ENCODE measurements at places on chromosomes 12 and 14.

GRCh38 chr14:91834571-91834970 is 32.8 kb downstream of the TC2N start:
- H3K36me3 ChIP-seq: no peaks in the 10 kb centered on the region
- H3K4me1 ChIP-seq: peaks cover 35% of the 10 kb centered on the region
- H3K27me3 ChIP-seq: no peaks in the 10 kb centered on the region
- no peak overlapping the region for H3K4me3 ChIP-seq

GRCh38 chr12:46965137-46965536 is 114.3 kb upstream of the PCED1B start:
- H3K4me3 ChIP-seq: no peak overlapping the region
- no peaks in the 10 kb centered on the region for H3K36me3 ChIP-seq
- H3K4me1 ChIP-seq: no peaks in the 10 kb centered on the region
- no peak for DNase-seq
- H3K27ac ChIP-seq: no peak overlapping the region
- no peaks in the 10 kb centered on the region for H3K27me3 ChIP-seq

- H3K36me3 ChIP-seq: no peaks in the 10 kb centered on the region
- H3K27me3 ChIP-seq: no peaks in the 10 kb centered on the region
- no peaks in the 10 kb centered on the region for H3K4me1 ChIP-seq
- H3K27ac ChIP-seq: no peak overlapping the region
- no peak overlapping the region for H3K4me3 ChIP-seq
Measured at GRCh38 chr14:45678163-45678562, 425.2 kb upstream of the MIS18BP1 start.

- DNase-seq: no peak
- H3K27me3 ChIP-seq: no peaks in the 10 kb centered on the region
- H3K4me1 ChIP-seq: peaks cover 12% of the 10 kb centered on the region
- H3K4me3 ChIP-seq: peak overlapping the region; percentile 81
- H3K36me3 ChIP-seq: no peaks in the 10 kb centered on the region
Measured at GRCh38 chr12:50024805-50025186, 498 bp downstream of the RACGAP1 start.

- H3K36me3 ChIP-seq: no peaks in the 10 kb centered on the region
- no peaks in the 10 kb centered on the region for H3K4me1 ChIP-seq
- no peak for DNase-seq
Measured at GRCh38 chr12:22461786-22462185, 82.6 kb downstream of the C2CD5 start.

Data from naive thymus-derived CD4-positive, alpha-beta T cell (primary cell).